ENCODE measurements at places on chromosomes 11 and 22. TPM values are rescaled to one million over a fixed set of nuclear protein-coding genes. Genes with fewer than 3 reads are reported as not detected.
A peak's percentile ranks its signal among the peaks of the same experiment; 100 is the strongest.

The ZNF280B gene
- 1.5 TPM for total RNA-seq

The OR51F1 gene
- not detected for total RNA-seq

The STK33 gene
- 0.51 TPM for total RNA-seq

The SLC22A6 gene
- total RNA-seq: not detected

The C22orf23 gene
- 0.29 TPM for total RNA-seq

The SOX10 gene
- total RNA-seq: not detected

The RBFOX2 gene
- 97.6 TPM for total RNA-seq

The NCAPH2 gene
- total RNA-seq: 75.2 TPM

The IGSF9B gene
- total RNA-seq: under 0.01 TPM

The POU2AF1 gene
- total RNA-seq: not detected

DNA sequence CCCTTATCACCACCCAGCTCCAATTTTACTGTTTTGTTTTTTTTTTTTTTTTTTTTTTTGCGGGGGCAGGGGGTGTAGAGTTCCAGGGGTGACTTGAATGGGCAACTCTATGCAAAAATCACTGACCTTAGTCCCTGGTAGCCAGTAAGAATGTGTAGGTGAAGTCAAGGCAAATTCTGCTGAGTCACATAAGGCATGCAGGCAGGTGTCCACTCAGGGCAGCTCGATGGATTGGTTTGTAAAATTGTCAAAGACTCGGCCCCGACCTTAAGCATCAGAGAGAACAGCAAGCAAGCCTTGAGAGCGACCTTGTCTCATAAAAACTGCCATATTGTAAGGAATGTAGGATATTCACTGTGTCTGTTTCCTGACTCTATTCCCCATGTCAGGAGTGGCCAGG, 151.3 kb upstream of the SEZ6L start:
- no peak for DNase-seq

DNA sequence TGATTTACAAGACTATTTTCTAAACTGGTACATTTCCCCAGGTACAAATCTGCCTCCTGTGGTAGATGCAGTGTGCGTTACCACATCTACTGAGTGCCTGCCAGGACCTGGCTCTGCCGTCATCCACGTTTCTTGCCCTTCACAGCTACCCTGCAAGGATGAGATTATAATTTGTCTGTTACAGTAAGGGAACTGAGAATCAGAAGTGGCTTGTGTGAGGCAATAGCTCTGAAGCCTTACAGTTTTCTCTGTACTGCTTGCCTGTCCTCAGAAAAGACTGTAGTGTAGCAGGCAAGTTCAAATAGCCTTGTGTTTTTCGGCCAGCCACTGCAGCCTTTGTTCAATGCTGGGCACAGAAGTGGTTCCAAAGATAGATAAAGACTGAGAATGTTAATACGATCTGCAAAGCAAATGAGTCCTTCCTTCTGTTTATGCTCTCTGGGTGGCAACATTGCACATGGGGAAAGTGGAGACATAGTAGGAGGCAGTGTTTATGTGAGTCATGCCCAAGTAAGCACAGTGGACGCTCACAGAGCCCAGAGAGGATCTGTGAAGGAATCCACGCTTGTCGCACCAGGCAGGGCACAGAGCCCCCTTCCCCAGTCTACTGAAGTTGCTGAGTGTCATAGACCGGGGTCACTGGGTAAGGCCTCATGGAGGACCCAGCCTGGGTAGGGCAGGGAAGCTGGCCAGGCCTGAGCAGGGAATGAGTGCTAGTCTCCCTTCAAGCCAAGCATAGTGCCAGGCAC, 49.1 kb downstream of the MICAL2 start:
- peak; percentile 83 for DNase-seq

GRCh38 chr11:76123248-76123647, 83.1 kb downstream of the WNT11 start:
- no peak for DNase-seq

- DNase-seq: no peak
Measured at GRCh38 chr11:104899226-104899625, 966 bp upstream of the CASP12 start.

DNA sequence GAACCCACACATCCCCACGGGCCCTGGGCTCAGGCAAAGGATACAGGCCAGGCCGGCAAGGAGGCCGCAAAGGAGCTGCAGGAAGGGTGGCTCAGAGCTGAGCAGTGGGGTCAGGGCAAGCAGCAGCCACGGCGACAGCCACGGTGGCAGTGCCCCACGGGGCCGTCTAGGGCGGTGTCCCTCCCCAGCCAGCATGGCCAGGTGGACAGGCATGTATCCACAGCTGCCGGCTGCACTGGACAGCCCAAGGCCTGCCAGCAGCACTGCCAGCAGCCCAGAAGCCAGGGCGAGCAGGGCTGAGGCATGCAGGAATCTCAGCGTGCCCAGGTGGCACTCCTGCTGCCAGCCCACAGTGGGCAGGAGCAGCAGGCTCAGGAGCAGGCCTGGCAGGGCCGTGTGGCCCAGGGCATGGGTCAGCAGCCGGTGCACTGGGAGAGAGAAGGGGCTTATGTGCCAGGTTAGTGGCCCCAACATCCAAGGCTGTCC, 3.9 kb downstream of the RHBDD3 start:
- no peak for DNase-seq

GRCh38 chr11:80687941-80688340, 1247.1 kb upstream of the TENM4 start:
- no peak for DNase-seq

- DNase-seq: peak; percentile 89
Measured at GRCh38 chr11:20112291-20113148, 47.8 kb downstream of the DBX1 start.

GRCh38 chr11:74966651-74967050, 17.6 kb downstream of the SPCS2 start:
- DNase-seq: no peak

GRCh38 chr22:44407171-44407986, 90.7 kb downstream of the RTL6 start:
- DNase-seq: no peak

- no peak for DNase-seq
Measured at GRCh38 chr11:2449548-2450320, 4.9 kb downstream of the KCNQ1 start.

DNA sequence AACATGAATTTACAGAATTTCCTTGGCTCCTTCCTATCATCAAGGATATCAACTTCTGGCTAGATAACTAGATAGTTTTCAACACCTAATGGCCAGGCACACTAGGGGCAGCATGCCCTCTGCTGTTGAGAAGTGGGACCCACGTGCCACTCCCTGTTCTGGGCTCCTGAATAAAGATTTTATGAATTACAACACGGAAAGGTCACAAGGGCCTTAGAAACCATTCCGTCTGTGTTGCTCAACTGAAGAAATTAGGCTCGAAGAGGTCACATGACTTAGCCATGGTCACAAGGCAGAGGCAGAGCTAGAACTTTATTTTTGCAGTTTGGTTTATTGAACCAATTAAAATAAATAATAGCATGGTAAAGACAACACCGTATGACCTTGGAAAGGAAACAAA, 36.0 kb downstream of the PRCP start:
- DNase-seq: peak; percentile 80

DNA sequence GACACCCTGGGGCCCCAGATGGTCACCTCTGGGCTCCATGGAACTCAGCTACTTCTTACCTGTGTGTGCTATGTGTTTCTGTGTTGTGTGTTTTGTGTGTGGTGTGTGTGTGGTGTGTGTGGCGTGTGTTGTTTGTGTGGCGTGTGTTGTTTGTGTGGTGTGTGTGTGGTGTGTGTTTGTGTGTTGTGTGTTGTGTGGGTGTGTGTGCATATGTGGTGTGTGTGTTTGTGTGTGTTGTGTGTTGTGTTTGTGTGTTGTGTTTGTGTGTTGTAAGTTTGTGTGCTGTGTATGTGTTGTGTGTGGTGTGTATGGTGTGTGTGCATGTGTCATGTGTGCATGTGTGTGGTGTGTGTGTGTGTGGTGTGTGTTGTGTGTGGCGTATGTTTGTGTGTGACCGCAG, 3.8 kb upstream of the WNT7B start:
- no peak for DNase-seq

DNA sequence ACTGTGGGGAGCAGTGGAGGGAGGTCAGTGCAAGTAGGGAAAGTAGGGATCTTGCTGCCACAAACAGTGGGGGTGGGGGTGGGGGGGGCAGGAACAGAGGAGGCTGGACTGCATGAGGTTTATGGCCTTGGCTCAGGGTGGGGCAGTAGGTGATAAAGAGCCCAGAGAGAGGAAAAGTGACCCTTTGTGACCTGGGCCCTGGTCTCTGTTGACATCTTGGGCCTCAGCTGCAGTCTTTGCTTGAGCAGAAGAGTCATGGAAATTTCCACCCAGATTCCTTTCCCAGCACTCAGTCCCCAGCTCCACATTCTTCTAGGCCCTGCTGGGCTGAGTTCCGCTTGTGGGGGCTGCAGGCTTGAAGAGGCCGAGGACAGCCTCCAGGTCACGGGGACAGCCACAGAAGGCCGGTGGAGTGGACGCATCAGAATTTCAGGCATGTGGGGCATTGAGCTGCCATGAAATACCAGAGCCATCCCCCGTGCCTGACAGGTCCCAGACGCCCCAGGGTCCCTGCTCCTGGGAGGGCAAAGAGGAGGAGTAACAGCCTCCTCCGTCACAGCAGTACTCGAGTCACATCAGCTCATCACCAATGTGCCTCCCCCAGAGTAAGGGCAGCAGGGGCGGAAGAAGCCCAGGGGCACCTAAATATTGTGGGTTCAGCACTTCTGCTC, 9.7 kb upstream of the MALAT1 start:
- peak; percentile 79 for DNase-seq

- DNase-seq: peak; percentile 48
Measured at GRCh38 chr11:2194877-2195755, 23.5 kb upstream of the TH start.

DNA sequence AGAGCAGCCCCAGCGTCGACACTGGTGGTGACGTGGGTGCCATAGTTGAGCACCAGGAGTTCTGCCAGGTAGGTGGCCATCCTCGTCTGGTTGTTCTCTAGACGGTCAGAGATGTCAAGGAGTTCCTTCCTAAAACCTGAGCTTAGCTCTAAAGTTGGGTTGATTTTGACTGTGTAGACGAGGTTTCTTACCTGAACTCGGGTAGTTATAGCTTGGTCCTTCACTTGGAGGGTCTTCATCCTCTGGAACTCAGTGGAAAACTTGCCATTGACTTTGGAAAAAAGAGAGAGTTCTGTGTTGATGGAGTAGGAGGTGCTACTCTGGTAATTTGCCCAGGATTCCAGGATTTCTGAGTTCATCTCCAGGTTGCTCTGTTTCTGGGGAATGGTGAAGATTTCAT, 505 bp downstream of the MPEG1 start:
- no peak for DNase-seq

DNA sequence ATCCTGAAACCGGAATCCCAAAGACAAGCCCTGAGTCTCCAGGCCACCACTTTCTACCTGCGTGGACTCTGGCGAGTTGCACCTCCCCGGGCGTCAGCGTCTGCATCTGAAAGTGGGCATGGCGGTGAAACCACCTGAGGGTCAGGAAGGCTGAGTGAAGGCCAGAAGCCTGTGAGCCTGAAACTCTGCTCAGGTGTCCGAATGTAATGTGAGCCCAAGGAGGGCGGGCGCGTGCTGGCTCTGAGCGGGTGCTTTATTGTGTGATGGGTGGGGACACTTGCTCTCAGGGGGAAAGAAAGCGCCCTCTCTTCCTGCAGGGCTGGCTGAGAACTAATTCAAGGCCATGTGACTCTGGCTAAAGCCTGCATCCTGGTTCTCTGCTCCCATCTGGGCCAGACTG, 135.6 kb downstream of the ST3GAL4 start:
- no peak for DNase-seq

DNA sequence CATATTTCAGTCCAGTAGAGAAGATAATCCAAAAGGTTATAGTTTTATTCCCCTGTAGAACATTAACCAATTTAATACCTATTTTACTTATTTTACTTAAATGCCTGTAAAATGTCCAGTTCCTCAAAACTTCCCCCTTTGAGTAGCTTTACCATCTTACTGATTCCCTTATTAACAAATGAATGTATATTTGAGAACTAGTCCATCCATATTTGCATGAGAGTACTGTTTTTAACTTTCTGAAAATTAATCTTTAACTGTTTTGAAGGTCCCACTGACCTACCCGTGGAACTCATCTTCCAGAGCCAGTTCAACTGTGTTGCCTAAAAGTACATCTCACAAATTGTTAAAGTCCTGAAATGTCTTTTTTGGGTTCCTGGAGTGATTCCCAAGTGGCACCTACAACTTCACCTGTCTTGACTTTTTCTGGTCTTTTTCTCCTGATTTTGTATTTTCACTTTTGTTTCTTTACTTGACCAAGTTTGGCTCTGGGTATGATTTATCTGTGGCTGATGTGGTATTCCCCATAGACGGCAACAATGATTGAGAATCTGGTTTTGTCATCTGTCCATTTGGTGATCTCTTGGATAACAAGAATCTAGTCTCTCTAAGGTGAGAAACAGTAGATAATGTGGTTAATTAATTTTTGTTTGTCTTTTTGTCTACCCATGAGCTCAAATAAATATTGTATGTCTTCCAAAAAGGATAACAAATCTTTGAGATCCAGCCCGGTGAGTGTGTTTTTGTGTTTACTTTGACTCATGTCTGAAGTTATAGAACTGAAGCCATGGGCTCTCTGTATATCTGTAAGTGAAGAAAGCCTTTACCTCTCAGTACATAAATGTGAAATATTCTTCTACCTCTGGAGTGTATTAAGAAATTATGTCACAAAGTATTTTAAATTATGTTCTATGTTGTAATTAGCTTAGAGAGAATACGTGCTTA, 174.2 kb downstream of the ETS1 start:
- no peak for DNase-seq

GRCh38 chr22:46864314-46865051, 102.0 kb downstream of the TBC1D22A start:
- DNase-seq: no peak

GRCh38 chr22:24578355-24579257, 14.3 kb downstream of the LRRC75B start:
- DNase-seq: no peak

- DNase-seq: peak; percentile 63
Measured at GRCh38 chr11:65169164-65169641, 830 bp upstream of the SPDYC start.

GRCh38 chr11:76251576-76251975, 45.3 kb upstream of the WNT11 start:
- DNase-seq: no peak
